ENCODE measurements at places on chromosomes 1 and 21. TPM values are rescaled to one million over a fixed set of nuclear protein-coding genes. Genes with fewer than 3 reads are reported as not detected.

GRCh38 chr1:246040200-246040890, 466.7 kb downstream of the SMYD3 start:
- no peak for DNase-seq

NUP210L gene
- 0.11 TPM for total RNA-seq

DNA sequence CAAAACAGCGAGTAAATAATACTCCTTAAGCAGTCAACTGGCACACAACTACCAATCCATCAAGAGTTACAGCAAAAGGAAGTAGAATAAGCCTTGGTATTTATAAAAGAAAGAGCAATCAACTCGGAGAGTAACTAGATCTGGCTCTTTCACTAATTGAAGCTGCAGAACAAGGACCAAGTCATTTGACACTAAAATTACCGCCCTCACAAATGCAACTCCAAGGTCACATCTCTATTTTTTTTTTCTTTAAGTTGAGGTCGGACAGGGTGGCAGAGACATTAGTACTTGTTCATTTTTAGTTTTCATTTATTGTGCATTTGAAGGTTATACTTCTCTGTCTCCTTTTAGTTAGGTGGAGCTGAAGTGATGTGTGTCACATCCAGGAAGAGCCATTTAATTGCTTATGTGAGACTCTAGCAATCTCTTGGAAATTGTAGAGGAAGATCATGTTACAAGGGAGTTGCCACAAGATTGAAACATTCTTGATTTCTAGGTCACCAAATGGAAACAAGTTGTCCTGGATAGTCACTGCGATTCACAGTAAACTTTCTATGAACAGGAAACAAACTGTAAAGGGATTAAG, 138.1 kb upstream of the ADAMTS5 start:
- no peak for DNase-seq

PPM1J gene
- total RNA-seq: not detected

- DNase-seq: no peak
These were observed 104.2 kb downstream of the ATP6V1G3 start for GRCh38 chr1:198436276-198436675.

COA6 gene
- total RNA-seq: 18.5 TPM

GRCh38 chr1:50667272-50667671, 244.0 kb upstream of the DMRTA2 start:
- DNase-seq: no peak

GRCh38 chr21:15703932-15704331, 25.9 kb upstream of the USP25 start:
- DNase-seq: no peak

ERO1B gene
- 15.7 TPM for total RNA-seq

DNA sequence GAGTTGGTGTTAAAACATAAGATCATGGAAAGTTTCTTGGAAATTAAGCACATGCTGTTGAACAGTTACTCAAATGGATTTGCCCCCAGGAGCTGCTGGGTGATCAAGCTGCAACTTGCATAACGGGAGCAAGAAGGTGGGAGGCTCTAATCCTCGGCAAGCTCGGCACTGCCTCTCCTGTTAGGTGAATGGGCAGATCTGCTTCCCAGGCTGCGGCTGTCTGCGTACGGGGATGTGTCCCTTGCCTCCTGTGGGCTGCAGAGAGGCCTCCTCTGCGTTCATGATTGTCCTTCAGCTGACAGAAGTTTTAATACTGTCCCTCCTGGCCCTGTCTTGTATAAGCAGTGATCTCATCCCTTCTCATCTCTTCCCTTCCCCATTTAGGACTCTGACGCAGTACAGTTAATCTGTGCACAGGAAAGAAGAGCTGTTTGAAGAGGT, 36.7 kb downstream of the ATP1A1 start:
- no peak for DNase-seq

- no peak for DNase-seq
These were observed 22.9 kb downstream of the TRIM11 start for GRCh38 chr1:228383773-228384172.

- DNase-seq: no peak
These were observed 7.4 kb downstream of the SLC2A5 start for GRCh38 chr1:9062021-9062471.
